ENCODE measurements at places on chromosomes 4 and X.

- no peak for DNase-seq
Observed at GRCh38 chr4:153095448-153096204, 108.6 kb upstream of the TRIM2 start.

GRCh38 chr4:147794314-147794680, 62.4 kb downstream of the ARHGAP10 start:
- no peak for DNase-seq

GRCh38 chr4:11497212-11497806, 68.6 kb upstream of the HS3ST1 start:
- DNase-seq = peak; percentile 27

DNA sequence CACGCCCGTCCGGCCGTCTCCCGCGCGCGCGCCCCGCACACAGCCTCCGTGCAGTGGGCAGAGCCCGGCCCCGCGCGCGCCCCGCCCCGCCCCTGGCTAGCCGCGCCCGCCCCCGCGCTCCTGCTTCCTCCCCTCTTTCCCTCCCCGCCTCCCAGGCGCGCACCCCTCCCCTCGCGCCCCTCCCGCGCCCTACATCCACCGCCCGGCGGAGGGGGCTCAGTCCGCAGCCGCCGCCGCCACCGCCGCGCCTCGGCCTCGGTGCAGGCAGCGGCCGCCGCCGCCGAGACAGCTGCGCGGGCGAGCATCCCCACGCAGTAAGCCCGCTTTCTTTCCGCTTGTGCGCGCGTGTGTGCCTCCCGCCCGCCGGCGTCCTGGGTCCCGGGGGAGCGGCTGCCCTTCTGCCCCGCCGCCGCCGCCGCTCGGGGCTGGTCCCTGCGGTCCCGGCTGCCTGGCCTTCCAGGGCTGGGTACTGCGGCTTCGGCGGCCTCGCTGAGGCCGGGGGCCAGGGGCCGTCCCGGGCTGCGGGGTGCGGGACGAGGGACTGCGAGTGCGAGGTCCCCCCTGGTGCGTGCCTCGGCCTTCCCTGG, at the start of gene FHL1:
Gene FHL1 (plus strand): TSS at position 219 of the 587 bp plus-strand sequence.
- DNase-seq = peak; percentile 50

DNA sequence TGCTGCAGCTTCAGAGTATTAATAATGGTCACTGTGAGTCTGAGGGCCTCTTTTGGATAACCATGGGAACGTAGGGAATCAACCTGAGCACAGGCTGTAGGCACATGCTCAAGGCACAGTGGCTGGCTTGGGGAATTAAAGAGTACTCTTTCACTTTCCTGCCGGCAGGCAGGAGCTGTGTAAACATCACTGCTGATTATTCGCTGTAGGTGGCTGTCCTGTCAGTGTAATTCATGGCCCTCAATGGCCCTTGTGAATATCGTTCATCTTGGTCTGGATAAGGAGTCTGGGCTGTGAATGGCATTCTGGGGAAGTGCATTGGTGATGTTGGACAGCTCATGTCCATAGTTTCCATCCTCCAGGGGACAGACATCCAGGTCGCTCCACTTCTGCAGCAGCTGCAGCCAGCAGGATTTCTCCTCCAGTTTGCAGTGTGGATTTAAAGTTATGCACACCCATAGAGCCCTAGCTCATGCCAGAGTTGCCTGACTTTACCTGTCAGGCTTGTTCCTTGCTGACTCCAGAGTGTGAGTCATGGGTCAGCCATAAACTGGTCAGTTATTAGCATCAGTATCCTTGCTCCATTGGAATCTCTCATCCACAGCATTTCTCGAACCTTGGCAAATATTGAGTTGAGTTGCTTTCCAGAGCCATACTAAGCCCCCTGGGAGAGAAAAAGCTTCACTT, 43.0 kb downstream of the C4orf33 start:
- DNase-seq = no peak

GRCh38 chrX:150007356-150007755, 69.1 kb upstream of the EOLA2 start:
- DNase-seq = no peak

GRCh38 chr4:184265546-184266351, 48.1 kb upstream of the ENPP6 start:
- peak; percentile 48 for DNase-seq

- DNase-seq = no peak
Observed at GRCh38 chrX:132444936-132445335, 43.9 kb downstream of the MBNL3 start.

DNA sequence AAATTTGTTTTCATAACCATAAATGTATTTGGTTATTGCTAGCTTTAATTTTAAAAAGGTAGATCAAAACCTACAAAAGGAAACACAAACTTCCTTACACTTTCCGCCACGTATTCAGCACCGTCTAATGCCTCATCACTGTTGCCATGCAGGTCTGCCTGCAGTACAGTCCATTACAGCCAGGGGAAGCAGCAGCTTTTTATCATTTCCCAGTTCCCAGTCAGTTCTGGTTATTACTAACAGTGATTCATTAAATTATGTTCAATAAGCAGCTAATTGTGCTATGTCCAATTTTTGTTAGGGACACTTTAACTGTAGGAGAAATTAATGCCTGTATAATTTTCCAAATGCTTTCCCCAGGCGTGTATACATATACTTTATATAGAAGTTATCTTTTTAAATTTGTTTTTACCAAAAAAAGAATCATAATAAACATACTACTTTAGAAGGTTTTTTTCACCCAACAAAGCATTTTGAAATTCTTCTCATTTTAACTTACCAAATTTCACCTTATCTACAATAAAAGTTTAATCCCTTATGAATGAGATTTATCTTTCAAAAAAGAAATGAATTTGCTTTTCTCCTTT, 93.3 kb downstream of the ANXA3 start:
- peak; percentile 68 for DNase-seq

DNA sequence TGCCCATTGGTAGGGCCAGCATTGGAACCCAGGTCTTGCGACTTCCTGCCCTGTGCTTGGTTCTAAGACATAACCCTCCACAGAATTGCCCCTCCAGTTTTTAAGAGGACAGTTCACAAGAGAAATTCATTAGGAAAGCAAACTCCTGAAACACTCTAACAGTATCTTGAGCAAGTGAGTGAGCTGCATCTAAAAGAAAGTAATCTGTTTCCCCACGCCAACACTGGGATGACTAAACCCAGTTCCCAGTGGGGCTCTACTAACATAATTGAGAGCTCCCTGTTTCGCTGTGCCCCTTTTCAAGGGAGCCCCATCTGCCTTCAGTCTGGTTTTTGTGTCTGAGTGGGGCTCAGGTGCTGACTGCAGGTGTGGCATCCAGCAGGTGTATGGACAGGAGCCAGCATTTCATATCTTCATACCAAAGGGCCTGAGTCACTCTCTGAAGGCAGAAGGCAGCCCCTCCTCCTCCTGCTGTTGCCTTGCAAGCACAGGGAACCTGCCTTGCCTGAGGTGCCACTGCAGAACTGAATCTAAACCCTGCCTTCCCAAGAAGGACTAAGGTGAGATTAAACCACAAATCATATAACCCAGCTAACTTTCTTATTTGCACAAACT, 8.0 kb downstream of the AMOT start:
- DNase-seq = peak; percentile 51

- no peak for DNase-seq
Observed at GRCh38 chr4:98614662-98615061, 43.7 kb downstream of the TSPAN5 start.

GRCh38 chr4:41880022-41880837, 55.0 kb upstream of the TMEM33 start:
- no peak for DNase-seq

GRCh38 chr4:121738780-121739535, 26.0 kb downstream of the SMIM43 start:
- DNase-seq = no peak

- DNase-seq = no peak
Observed at GRCh38 chr4:112357897-112358296, 60.7 kb downstream of the ALPK1 start.

- peak; percentile 85 for DNase-seq
Observed at GRCh38 chrX:48465336-48465933, 4.6 kb downstream of the SLC38A5 start.

GRCh38 chr4:181770971-181771370, 472.2 kb upstream of the TENM3 start:
- DNase-seq = no peak

GRCh38 chrX:104195013-104195412, 28.8 kb downstream of the FAM199X start:
- no peak for DNase-seq

- no peak for DNase-seq
Observed at GRCh38 chr4:139770361-139770760, 104.7 kb downstream of the MGST2 start.

GRCh38 chr4:177214935-177215334, 94.7 kb upstream of the NEIL3 start:
- DNase-seq = peak; percentile 64

DNA sequence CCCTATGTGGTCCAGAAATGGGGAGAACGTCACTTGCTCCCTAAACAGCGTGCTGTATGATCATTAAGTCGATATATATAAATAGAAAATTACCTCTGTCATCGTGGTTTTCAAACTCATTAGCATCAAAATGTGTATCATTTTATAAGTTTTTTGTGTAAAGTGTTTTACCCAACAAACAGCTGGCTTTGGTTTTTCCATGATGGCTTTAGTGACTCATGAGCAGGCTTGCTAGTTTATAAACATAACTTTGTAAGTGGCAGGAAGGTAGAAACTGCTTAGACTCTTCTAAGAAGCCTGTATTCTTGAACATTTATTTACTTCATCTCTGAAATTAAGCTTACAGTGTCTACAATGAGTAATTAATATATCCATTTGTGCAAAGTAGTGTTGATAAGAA, 108.4 kb upstream of the DIPK2B start:
- peak; percentile 66 for DNase-seq

- no peak for DNase-seq
Observed at GRCh38 chrX:8297766-8298165, 126.7 kb upstream of the VCX2 start.

DNA sequence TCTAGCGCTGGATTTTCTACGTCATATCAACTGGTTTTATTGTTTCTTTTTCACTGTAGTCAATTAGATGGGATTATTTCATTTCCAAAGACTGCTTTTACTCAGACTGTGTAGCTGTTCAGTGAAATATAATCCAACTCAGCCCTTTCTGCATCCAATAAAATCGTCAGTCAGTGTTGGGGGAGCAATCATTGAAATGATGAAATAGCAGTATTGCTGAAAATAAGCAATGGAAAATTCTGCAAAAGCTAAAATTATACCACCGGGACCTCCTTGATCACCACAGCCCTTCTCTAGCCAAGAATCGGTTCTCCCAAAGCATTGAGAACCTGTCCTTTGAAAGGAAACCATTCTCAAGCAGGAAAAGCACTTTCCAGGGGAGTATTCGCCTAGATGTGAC, 243.1 kb upstream of the TENM3 start:
- DNase-seq = no peak

- no peak for DNase-seq
Observed at GRCh38 chr4:115711575-115711974, 598.2 kb upstream of the NDST4 start.

GRCh38 chrX:53288189-53288588, 6.8 kb upstream of the IQSEC2 start:
- peak; percentile 61 for DNase-seq

GRCh38 chrX:23392195-23392594, 57.5 kb downstream of the PTCHD1 start:
- no peak for DNase-seq

GRCh38 chrX:24150051-24150790, 692 bp downstream of the ZFX start:
- peak; percentile 82 for DNase-seq

- no peak for DNase-seq
Observed at GRCh38 chr4:159271856-159272255, 169.0 kb downstream of the RAPGEF2 start.

DNA sequence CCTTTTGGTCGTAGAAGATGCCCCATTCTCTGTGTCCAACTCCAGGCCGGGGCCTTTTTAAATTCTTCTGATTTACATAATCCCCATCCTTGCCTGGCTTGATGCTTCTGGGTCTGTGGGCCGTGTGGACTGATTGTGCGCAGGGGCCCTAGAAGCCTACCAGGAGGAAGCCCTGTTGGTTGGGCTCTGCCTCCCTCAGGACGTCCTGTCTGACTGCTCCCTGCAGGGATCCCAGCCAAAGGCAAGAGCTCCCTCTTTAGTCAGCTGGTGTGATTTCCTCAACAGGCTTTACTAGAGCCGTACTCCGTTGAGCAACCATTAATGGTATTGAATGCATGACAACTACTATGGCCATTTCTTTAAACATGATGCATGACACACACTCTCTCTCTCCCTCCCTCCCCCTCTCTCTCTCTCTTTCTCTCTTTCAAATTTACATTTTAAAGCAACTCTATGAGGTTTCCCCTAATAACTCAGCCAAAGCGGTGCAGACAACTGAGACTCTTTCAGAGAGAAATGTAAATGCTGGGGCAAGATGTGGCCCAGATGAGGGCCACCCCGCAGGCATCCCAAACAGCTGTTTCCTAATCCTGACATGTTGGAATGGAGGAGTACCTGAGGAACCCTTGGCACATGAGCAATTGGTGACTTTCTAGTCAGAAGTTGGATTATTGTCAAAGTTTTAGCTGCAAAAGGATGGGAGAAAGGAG, 117.3 kb downstream of the DRD5 start:
- DNase-seq = peak; percentile 34

- no peak for DNase-seq
Observed at GRCh38 chr4:60452266-60452665, 747.9 kb upstream of the ADGRL3 start.

- no peak for DNase-seq
Observed at GRCh38 chrX:47482065-47482511, 934 bp downstream of the ZNF41 start.

DNA sequence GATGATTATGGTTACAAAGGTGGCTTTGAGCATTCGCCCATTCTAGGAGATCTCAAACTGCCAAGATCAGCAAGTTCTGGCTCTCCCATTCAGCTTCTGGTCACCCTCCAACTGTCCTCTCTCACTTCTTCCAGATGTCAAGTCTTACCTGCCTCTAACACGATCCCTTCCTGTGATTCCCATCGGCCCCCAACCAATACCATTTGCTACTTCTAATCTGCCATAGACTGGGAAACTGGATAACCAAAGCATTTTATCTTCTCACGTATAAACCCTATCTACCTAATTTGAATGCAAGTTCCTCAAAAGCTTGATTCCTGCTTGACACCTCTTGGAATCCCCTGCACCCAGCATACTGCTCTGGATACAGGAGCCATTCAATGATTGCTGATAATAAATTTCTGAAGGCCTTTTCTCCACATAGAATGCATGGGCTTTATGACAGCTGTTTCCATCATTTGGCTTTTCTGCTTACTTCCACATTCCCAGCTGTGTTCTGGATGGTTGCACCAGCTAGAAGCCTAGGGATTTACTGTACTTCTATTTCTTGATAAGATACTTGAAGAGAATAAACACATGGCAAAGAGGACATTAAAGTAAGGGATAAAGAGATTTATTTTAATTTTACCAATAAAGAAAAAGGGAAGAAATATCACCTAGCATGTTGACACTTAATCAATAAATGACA, 9.6 kb downstream of the GPC4 start:
- DNase-seq = no peak

GRCh38 chrX:53442322-53442631, 8.1 kb upstream of the HSD17B10 start:
- DNase-seq = no peak

Data from M059J (cell line).